ENCODE measurements at places on chromosomes 2 and 18.
A peak's percentile ranks its signal among the peaks of the same experiment; 100 is the strongest.

GRCh38 chr2:218859556-218859987 lies at the start of gene WNT6:
TSS of gene WNT6 (plus strand) at chr2:218859805. CDS start at chr2:218860038, 233 bp downstream.
- DNase-seq, result peak; percentile 38

DNA sequence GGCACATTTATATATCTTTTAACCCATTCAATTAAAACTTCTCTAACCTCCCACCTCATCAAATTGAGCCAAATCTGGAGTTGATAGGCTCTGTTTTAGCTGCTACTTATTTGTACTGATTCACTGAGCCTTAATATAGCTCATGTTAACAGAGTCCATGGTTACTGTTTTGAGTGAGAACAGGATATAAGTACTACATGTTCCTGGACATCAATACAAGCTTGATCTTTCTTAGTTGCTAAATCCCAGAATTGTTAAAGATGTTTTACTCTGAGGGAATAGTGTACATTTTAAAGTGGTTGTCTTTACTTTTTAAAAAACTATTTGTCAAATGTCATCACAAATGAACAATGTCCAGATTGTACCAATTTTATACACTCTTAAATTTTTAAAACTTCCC lies 157.7 kb downstream of the RPRM start:
- no peak for DNase-seq

- DNase-seq, result no peak
Observed at GRCh38 chr2:113093613-113093977, 25.8 kb downstream of the IL1F10 start.

- DNase-seq, result no peak
Observed at GRCh38 chr2:85073033-85073432, 60.2 kb upstream of the TCF7L1 start.

DNA sequence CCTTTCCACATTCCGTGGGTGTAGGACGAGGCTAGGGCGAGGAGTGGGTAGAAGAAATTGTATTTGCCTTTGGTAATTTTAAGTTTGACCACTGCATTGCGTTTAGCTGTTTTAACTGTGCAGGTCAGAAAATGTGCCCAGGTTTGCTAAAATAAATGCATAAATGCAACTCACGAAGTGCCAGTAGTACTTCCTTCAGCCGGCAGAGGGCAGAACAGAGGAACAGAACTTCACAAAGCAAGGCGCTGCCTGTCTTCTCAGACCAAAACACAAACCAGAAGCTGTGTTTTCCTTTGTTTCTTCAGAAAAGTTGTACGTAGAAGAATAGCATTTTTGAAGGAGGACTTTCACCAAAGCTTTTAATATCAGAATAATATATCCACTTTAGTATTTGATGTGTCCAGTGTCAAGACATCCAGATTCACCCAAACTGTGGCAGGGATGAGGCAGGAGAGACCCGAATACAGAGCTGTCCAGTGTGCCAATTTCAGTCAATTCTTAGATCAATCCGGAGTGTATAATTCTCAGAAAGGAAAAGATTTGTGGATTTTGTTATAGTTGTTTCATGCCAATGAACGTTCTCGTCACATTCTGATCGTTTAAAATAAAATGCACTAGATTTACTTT lies 348.6 kb downstream of the DLGAP1 start:
- DNase-seq, result peak; percentile 34

DNA sequence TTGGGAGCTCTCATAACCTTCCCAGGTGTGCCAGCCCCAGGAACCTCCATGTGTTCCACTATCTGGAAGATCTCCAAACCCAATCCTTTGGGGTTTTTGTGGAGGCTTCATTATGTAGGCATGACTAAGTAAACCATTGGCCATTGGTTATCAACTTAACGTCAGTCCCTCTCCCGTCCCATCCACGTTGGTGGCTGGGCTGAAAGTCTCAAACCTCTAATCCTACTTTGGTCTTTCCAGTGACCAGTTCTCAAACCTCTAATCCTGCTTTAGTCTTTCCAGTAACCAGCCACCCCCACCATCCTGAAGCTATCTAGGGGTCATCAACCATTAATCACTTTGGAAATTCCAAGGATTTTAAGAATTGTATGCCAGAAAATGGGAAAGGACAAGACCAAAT lies 704.7 kb upstream of the TMEFF2 start:
- DNase-seq, result no peak

GRCh38 chr18:70279470-70279869 lies 9.4 kb upstream of the SOCS6 start:
- peak; percentile 27 for DNase-seq

GRCh38 chr2:11503354-11503927 lies 30.4 kb upstream of the GREB1 start:
- DNase-seq, result no peak

GRCh38 chr2:208359632-208359986 lies 47.0 kb upstream of the PTH2R start:
- no peak for DNase-seq

- no peak for DNase-seq
Observed at GRCh38 chr2:25867396-25868003, 10.8 kb downstream of the ASXL2 start.

- peak; percentile 99 for DNase-seq
Observed at GRCh38 chr2:45823723-45824206, 172.3 kb downstream of the PRKCE start.

GRCh38 chr2:219441451-219442255 lies 7.0 kb downstream of the SPEG start:
- DNase-seq, result peak; percentile 86

DNA sequence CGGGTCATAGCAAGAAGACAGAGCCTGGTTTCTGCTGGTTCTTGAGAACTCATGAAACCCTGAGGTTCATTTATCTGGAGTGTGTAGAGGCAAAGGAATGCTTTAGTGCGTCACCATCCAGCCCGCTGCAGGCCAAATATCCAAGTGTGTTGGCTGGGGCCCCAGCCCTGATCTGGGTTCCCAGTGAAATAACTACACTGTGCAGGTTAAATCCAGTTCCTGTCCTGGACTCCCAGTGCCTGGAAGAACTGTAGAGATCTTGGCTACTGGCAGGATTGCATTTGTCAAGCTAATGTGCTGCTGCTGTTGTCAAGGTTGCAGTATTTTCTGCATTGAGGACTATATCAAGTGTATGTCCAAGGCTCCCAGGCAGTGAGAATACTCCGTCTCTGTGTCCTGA lies 89.9 kb downstream of the MAPK4 start:
- peak; percentile 82 for DNase-seq

DNA sequence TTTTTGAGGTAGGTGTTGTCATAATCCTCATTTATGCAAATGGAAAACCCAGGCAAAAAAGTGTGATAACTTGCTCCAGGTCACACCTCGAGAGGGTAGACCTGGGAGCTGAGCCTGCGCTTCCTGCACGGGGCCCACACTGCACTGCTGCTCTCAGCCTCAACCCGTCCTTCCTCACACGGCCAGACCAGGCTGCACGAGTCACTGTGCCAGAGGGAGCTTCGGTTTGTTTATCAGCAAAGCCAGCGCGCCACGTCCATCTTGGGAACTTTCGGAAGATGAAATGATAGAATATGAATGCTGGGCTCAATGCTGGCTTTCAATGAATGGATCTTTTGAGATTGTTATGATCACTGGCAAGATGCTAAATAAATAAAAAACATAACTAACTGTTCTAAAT lies 14.4 kb downstream of the COPS9 start:
- no peak for DNase-seq

DNA sequence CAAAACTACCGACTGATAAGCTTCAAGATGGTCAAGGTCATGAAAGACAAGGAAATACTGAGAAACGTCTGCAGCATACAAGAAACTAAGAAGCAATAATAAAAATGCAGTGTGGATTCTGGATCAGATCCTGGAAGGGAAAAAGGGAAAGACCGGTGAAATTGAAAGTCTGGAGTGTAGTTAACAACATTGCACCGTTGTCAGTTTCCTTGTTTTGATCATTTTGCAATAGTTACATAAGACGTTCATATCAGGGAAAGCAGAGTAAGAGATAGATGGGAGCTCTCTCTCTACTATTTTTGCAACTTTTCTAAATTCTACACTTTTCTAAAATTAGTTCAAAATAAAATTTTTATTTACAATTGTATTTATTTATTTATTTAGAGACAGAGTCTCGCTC lies 15.0 kb upstream of the ZNF407 start:
- no peak for DNase-seq

DNA sequence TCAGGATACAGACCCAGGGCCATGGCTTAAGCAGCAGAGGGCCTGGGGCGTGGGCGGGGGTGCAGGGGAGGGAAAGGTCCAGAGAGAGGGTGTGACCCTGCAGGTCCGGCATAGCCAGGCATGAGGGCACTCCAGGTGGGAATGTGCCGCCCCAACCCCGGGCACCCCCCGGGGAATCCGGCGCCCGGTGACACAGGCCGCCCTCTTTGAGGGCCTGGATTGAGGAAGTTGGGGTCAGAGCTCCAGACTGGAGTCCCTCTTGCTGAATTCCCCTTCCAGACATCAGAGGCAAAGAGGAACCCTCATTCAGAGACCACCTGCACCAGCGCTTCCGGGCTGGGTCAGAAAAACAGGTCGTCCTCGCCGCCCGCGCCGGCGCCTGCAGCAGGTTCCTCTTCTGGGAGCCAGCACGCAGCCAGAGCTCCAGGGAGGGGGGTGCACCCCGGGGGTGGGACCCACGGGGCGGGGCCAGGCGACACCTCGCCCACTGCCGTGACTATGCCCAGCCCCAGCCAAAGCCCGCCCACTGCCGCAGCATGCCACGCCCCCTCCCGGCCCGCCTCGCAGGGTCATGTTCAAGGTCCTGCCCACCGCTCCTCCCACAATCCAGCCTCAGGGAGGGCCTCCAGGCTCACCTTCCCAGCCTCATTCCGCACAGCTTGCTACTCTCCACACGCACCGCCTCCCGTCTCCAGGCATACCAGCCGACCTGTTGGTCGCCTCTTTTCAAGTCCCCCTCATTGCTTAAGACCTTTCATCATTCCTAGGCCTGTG lies 98.3 kb upstream of the ID2 start:
- DNase-seq, result no peak

Measured in MG63 (cell line).